ENCODE measurements at places on chromosomes 16 and 17. TPM values are rescaled to one million over a fixed set of nuclear protein-coding genes. Genes with fewer than 3 reads are reported as not detected.

DNASE1L2 gene
- total RNA-seq = 2.0 TPM

AGRP gene
- not detected for total RNA-seq

ZNF594 gene
- total RNA-seq = 11.3 TPM

COPS3 gene
- total RNA-seq = 100 TPM

FOXO3B gene
- 3.2 TPM for total RNA-seq

KRTAP16-1 gene
- not detected for total RNA-seq

MYLK3 gene
- 0.02 TPM for total RNA-seq

GLP2R gene
- not detected for total RNA-seq

Measured in activated CD4-positive, alpha-beta T cell treated with anti-CD3 and anti-CD28 coated beads, Interleukin-2, amount 10 ng/mL, durations not matched to agents 7 days and 5 days (primary cell).